ENCODE measurements at places on chromosomes 5 and 9.

DNA sequence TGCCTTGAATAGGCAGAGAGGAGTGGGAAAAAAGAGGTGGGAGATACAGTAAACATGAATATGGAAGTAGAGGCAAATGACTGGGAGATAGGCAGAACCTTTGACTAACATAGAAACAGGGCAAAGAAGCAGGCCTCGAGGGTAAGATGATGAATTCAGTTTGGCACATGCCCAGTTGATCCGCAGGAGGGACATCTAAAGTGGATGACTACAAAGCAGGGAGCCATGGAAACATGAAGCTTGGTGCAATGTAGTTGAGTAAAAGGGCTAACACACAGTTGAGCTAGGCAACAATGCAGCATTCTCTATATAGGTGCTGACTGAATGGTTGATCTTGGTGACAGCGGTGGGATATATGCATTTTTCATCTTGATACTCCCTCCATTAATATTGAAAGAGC is 253.8 kb downstream of the DMRT2 start:
- DNase-seq: no peak

- DNase-seq: peak; percentile 22
These were observed 30.2 kb upstream of the CCNG1 start for GRCh38 chr5:163407034-163407655.

- no peak for DNase-seq
These were observed 55.3 kb upstream of the MACIR start for GRCh38 chr5:103203226-103203625.

- DNase-seq: no peak
These were observed 70.1 kb downstream of the TRIO start for GRCh38 chr5:14213253-14213652.

DNA sequence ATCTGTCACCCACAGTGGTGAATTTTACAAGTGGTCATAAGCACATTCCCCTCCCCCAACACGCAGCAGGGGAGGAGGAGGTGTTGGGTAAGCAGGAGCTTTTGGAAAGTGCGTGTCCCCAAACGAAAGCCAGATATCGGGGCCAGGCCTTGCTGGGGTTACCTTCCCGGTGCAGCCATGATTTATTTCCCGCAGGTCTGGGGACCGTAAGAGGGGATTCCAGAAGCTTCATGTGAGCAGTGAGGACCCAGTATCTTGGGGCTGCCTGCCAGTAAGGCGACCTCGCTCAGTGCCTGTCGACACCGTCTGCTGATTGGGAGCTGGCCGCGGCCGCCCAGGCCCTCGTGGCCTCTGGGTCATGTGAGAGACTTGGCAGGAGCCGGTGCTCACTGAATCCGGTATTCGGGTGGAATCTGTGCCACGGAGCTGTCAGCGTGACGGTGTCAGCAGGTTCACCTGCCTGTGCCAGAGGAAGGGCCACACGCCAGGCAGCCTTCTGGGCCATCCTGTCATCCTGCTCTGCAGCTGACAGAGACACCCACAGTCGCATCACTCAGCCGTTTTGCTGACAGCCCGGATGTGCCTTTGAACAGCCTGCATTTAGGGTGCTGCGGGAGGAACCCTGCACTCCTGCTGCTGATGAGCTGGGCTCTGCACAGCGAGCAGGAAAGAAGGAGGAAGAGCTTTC is 37.3 kb downstream of the SEC61B start:
- no peak for DNase-seq

DNA sequence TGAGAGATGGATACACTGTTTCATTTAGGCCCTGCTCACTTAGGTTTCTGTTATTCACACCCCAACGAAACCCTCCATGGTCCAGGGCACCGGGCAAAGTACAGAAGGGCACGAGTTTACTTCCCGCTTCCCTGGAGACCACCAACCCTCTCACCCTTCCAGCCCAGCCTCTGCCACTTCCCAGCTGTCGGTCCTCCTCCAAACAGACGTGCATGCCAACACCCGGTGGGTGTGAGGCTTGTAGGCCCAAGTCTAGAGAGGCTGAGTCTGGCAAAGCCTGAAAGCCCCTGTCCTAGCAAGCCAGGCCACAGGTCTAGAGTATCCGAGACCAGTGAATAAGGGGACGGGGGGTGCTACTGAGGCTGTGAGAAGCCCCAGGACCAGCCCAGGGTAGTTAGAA is 7.1 kb upstream of the FGFR4 start:
- DNase-seq: no peak
